ENCODE measurements at places on chromosomes 4 and X.

DNA sequence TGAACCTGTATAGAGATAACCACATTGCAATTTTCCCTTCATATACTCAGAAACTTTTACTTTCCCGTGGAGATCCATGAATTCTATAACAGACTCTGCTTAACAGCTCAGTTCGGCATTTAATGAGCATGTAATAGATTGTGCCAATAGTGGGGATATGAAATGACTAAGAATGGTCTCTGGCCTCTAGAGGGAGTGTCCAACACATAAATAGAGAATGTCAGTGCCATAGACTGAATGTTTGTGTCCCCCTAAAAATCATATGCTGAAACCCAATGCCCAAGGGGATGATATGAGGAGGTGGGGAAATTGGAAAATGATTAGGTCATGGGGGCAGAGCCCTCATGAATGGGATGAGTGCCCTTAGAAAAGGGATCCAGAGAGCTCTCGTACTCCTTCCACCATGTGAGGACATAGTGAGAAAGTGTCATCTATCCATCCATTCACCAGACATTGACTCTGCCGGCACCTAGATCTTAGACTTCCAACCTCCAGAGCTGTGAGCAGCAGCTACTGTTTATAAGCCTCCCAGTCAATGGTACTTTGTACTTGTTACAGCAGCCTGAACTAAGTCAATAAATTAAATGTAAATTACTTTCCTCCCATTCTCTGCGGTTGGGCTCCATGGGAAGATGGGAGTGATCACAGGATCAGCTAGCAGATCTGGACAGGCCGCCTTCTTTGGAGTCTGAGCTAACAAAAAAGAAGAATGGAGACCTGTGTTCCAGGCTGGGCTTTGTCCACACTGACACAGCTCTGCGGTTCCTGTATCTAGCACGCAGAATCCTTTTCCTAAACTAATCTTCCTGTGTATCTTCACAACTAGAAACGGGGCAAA lies 28.1 kb upstream of the HPSE start:
- peak; percentile 60 for DNase-seq

DNA sequence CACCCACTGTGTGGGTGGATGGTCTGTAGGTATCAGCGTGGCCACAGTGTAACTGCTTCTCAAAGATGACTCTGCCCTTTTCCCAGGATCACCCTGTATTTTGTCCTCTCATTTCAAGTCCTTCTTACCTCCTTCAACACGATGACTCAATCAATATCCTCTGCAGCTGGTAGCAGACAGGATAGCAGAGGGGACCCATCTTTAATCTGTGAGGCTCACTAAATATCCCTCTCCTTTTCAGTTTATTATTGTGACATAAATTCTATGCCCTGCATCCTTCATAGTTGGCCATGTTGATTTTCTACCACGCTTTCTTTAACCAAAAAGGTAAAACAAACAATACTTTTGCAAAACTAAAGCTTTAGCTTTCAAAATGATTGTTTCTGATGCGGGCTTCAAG lies 9.6 kb upstream of the MEPE start:
- no peak for DNase-seq

DNA sequence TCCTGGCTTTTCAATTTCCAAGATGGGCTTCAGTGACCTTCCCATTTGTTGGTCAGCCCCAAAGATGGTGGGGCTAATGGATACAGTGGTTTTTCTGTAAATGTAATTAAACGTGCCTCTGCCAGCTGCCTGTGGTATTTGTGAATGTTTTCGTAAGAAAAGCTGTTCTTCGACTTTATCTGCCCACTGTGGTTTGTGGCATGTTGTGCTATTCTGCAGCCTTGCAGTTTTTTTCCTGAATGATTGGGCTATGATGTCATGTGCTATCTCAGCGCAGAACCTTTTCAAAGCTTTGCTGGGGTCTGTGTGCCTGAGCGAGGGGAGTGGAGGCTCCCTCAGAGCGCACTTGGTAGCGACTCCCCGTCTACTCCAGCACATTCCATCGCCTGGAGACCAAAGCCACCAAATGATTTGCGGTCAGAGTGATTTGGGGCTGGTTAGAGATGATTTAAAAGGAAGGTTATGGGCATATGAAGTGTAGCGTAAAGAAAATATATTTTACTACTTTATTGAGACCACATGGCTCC lies 137.5 kb downstream of the PALLD start:
- no peak for DNase-seq

- peak; percentile 76 for DNase-seq
These were observed 433 bp downstream of the MMAA start for GRCh38 chr4:145619639-145619996.
